ENCODE measurements at places on chromosomes 5 and 9.

GRCh38 chr9:131584858-131585257 is 39.5 kb downstream of the PRRT1B start:
- DNase-seq = no peak

- DNase-seq = no peak
Measured at GRCh38 chr9:16815079-16815478, 55.4 kb downstream of the BNC2 start.

- DNase-seq = no peak
Measured at GRCh38 chr9:123401879-123402513, 46.0 kb downstream of the CRB2 start.

DNA sequence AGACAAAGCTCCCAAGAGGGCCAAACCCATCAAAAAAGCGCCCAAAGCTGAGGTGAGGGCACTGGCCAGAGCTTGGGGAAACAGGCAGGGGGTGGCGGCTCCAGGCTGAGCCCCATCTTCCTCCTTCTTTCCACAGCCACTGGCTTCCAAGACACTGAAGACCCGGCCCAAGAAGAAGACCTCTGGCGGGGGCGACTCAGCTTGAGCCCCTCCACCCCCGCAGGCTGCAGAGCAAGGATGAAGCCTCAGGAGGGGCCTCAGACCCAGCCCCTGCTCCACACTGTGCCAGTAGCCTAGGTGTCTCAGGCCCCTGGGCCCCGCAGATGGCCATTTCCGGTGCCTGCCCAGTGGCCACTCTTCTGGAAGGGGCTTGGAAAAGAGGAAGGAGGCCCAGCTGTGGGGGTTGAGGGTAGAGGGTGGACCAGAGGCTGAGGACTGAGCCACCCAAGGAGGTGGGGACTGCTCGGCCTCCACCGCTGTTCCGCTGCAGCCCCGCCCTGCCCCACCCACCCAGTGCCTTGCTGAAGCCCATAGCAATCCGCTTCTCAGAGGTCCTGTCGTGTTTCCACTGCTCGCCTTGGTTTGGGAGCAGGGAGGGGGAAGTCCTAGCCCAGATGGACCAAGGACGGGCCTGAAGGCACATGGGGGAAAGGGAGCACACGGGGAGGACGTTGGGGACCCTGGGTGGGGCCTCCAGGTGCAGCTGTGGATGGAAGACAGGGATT is 6.9 kb downstream of the REEP2 start:
- DNase-seq = no peak

DNA sequence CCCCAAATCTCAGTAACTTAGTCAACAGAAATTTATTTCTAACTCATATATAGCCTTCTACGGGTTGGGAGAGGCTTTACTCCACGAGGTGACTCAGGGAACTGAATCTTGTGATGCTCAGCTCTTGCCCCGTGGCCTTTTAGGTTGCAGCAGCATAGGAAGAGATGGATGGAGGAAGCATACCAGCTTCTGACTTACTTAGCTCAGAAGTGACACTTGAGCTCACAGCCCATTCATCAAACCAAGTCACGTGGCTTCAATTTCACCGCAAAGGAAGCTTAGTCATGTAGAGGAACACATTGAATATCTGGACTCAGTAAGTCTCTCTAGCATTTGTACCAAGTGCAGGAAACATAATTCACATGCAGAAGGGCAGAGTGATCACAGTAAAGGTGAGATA is 124.1 kb upstream of the KCNN2 start:
- DNase-seq = no peak

GRCh38 chr9:98323831-98324135 is 68.3 kb upstream of the TBC1D2 start:
- no peak for DNase-seq

GRCh38 chr5:168714046-168714445 is 134.9 kb upstream of the PANK3 start:
- no peak for DNase-seq

DNA sequence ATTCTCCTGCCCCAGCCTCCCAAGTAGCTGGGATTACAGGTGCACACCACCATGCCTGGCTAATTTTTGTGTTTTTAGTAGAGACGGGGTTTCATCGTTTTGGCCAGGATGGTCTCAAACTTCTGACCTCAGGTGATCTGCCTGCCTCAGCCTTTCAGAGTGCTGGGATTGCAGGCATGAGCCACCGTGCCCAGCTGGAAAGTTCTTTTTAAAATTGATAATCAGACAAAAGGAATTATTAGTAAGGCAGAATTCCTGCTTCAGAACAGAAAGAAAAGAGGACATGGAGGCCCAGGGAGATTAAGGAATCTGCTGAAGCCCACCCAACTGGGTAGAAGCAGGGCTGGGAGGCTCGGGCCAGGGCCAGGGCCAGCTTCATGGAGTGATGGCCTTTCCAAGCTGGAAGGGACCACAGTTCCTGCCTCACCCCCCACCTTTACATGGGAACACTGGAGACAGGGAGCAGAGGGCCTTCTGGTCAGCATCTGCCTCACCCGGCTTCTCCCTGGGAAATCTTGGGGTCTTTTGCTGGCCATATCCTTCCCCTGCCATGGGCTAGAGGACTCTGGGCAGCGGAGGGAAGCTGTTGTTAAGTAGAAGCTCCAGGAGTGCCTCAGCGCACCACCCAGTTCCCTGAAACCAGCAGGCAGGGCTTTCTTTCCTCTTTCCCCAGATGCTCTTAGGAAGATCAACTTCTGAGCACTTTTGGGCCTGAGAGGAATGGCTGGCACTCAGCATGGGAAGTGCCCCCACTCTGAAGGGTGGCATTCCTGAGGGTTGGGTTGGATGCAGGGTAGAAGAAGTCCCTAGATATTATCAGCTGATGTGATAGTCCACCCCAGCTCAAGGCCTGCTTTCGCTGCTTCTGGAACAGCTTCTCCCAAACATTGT is 70.1 kb downstream of the RGS3 start:
- no peak for DNase-seq

- no peak for DNase-seq
Measured at GRCh38 chr5:174022384-174023095, 23.0 kb upstream of the NSG2 start.

DNA sequence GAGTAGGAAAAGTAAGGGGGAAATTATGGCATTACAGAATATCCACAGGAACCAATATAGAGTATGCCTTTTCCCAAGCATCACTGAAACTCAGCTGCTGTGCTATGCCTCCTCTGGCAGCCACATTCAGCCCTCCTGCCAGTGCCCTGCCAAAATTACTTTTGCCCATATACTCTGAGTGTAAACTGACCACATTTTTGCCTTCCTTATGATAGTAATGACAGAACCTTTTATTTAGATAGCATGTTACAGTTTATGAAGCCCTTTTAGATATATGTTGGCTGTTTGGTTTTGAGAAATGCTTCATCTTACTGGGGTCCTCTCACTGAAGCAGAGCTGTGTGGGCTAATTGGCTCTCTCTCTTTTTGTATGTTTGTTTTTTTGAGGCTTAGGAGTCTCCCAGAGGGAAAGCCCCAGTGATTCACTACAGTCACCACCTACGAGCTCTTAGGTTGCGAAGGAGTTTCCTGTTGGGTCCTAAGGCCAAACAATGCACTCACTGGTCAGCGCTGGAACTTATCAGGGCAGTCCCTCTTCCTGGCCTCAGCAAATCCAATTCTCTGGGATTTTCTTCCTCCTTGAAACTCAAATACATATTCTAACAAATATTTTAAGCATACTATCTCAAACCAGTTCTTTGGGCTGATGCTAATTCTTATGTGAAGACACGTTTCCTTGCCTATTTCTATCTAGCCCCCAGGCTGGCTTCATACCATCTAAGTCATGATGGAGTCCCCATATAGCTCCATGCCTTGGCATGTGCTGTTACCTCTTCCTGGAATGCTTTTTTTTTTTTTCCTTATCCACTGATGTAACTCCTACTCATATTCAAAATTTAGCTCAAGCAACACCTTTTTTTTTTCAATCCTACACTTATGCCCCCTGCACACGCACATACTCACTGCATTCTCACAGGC is 3.7 kb downstream of the PHF24 start:
- no peak for DNase-seq

GRCh38 chr5:569868-570361 is 42.2 kb upstream of the CEP72 start:
- DNase-seq = no peak

- DNase-seq = no peak
Measured at GRCh38 chr5:127870914-127871313, 167.7 kb downstream of the CCDC192 start.

DNA sequence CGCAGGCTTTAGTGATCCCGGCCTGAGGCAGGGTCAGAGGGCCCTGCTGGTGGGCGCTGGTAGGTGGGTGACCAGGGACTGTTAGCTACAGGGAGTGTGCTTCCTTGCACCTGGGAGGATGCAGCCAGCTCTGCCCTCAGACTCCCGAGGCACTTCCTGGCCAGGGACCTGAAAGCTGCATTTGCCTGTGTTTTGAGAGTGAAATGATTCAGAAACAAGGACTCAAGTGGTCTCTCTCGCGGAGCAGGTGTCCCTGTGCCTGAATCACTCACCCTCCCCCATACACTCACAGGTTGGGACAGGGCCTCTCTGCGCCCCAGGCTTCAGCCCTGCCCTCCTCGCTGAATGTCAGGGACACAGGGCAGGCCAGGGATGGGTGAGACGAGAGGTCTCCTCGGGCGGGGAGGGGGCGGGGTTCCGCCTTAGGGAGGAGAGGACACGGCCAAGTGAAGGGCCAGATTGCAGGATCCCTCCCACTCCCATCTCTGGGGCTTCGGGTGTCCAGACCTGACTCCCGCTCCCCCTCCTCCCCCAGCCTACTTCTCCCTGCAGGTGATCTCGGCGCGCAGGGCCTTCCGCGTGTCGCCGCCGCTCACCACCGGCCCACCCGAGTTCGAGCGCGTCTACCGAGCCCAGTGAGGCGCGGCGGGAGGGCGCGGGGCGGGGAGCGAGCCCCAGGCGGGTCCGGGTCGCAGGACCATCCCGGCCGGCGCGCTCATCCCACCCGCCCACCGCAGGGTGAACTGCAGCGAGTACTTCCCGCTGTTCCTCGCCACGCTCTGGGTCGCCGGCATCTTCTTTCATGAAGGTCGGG is 1.5 kb downstream of the LTC4S start:
- DNase-seq = no peak

DNA sequence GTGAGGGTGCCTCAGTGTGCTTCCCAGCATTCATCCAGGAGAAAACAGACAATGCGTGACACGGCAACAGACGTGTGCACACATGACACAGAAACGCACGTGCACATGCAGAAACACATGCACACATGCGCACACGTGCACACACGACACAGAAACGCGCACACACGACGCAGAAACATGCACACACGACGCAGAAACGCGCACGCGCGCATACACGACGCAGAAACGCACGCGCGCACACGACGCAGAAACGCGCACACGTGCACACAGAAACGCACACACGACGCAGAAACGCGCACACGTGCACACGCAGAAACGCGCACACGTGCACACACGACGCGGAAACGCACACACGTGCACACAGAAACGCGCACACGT is 16.5 kb downstream of the TPPP start:
- DNase-seq = no peak

DNA sequence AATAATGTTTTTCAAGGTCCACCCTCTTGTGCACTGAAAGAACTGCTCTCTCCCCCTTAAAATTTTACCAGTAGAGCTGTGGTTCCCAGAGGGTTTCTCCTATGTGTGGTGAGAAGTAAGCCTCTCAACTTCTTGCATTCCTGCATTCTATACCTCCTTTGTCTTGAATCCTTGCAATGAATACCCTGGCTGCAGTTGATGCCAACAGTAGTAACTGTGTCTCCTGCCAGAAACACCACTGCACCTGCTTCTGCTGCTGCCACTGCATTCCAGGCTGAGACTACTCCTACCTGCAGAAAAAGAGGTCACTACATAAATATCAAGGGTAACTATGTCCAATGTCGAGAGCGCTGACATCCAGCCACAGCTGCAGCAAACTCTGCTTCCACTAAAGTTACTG is 203.7 kb downstream of the TMEM167A start:
- no peak for DNase-seq

DNA sequence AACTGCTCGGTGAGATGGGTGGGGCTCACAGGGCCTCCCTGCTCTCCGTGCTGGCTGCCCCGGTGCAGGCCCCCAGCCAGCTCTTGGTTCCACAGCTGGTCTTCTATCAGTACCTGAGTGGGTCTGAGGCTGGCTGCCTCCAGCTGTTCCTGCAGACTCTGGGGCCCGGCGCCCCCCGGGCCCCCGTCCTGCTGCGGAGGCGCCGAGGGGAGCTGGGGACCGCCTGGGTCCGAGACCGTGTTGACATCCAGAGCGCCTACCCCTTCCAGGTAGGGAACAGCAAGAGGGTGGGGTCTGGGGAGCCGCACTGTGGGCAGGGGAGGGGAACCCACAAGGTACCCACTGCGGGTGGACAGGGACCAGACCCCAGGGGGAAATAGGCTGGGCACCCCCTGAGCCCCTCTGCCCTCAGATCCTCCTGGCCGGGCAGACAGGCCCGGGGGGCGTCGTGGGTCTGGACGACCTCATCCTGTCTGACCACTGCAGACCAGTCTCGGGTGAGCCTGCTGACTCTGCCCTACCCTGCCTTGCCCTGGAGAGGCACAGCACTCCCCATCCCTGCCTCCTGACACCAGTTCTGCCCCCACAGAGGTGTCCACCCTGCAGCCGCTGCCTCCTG is 2.8 kb downstream of the MAMDC4 start:
- DNase-seq = no peak

- DNase-seq = no peak
Measured at GRCh38 chr5:115602591-115603125, 379 bp upstream of the TICAM2 start.

- DNase-seq = no peak
Measured at GRCh38 chr5:77032635-77033034, 2.4 kb downstream of the AGGF1 start.

- DNase-seq = no peak
Measured at GRCh38 chr5:170783498-170784247, at the start of gene GABRP. TSS of gene GABRP (plus strand) at chr5:170783725. CDS start at chr5:170788616, 4,891 bp downstream.

GRCh38 chr9:221989-222776 is 7.5 kb downstream of the DOCK8 start:
- no peak for DNase-seq

- DNase-seq = no peak
Measured at GRCh38 chr9:88590558-88591146, 55.7 kb downstream of the NXNL2 start.

GRCh38 chr9:121537283-121537682 is 37.6 kb upstream of the GGTA1 start:
- DNase-seq = no peak

- no peak for DNase-seq
Measured at GRCh38 chr5:118953652-118954005, 34.7 kb downstream of the DTWD2 start.
